HAP-1 (cell line): ENCODE measurements at places on chromosomes 11 and 22.

- no peak for DNase-seq
These were observed 20.3 kb upstream of the MALAT1 start for GRCh38 chr11:65478388-65479183.

DNA sequence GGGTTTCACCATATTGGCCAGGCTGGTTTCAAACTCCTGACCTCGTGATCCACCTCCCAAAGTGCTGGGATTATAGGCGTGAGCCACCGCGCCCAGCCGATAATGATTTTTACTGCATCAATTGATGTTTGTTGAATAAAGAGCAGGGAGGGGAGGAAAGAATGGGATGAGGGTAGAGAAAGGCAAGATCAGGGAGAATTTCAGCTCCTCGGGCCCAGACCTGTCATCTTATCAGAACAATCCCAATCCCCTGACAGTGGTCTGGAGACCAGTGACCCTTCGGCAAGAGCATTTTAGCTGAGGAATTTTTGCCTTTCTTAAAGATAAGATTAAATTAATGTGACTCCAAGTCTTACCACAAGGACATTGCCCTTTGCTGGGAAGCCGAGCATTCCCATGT lies 15.0 kb upstream of the ANO1 start:
- no peak for DNase-seq

DNA sequence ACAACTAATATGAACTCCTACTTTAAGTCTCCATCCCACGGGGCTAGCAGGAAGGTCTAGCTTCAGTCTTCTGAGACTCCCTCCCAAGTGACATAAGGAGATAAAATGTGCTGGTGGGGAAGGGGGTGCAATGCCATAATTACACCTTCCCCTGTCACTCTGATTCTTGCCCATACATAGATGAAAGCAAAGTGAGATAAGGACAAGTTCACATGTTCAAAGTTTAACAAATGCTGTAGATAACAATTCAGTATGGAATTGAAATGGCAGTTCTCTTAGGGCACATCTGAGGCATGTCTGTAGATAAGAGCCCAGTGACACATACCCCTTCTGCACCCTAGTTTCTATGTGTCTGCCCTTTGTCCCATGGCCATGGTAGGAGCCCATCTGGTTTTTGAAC lies 38.2 kb upstream of the PANX1 start:
- no peak for DNase-seq

GRCh38 chr11:115497303-115497702 lies 6.9 kb downstream of the CADM1 start:
- DNase-seq, result no peak

- DNase-seq, result no peak
These were observed 7.1 kb upstream of the QSER1 start for GRCh38 chr11:32885556-32885955.

DNA sequence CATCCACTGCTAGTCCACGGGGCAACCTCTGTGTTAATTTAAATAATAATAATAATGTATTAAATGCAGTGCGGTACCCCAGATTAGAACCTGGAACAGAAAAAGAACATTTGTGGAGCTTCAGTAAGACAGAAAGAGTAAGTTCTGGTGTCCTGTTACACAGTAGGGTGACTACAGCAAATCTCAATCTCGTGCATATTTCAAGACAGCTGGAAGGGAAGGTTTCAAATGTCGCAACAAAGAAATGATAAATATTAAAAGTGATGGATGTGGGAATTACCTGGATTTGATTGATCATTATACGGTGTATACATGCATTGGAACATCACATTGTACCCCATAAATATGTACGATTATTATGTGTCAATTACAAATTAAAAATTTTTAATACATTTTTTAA lies 1.7 kb upstream of the RAC2 start:
- DNase-seq, result no peak

- DNase-seq, result no peak
These were observed 43.2 kb upstream of the FADD start for GRCh38 chr11:70159627-70160570.

- DNase-seq, result no peak
These were observed 14.0 kb upstream of the LMO1 start for GRCh38 chr11:8277691-8278090.

GRCh38 chr11:65786786-65787636 lies at the start of gene OVOL1:
OVOL1 (plus strand) TSS chr11:65787063; CDS start chr11:65787374, 311 bp downstream.
- DNase-seq, result no peak

DNA sequence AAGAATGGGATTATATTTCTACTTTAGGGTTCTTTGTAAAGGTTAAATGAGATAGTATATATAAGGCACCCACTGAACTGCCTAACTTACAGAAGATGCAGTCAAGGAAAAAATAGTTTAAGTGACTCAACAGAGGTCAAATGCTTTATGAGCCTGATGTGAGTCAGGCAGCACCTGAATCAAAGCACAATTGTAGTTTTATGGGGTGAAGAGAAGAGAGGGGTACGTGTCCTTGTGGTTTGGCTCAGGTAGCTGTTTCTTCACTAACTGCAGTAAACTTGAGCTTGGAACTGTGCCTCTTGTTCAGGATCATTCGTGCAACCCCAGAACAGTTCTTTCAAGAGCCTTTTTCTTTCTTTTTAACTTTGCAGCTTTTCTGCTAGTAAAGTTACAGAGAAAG lies 125.2 kb upstream of the SPON1 start:
- DNase-seq, result no peak

DNA sequence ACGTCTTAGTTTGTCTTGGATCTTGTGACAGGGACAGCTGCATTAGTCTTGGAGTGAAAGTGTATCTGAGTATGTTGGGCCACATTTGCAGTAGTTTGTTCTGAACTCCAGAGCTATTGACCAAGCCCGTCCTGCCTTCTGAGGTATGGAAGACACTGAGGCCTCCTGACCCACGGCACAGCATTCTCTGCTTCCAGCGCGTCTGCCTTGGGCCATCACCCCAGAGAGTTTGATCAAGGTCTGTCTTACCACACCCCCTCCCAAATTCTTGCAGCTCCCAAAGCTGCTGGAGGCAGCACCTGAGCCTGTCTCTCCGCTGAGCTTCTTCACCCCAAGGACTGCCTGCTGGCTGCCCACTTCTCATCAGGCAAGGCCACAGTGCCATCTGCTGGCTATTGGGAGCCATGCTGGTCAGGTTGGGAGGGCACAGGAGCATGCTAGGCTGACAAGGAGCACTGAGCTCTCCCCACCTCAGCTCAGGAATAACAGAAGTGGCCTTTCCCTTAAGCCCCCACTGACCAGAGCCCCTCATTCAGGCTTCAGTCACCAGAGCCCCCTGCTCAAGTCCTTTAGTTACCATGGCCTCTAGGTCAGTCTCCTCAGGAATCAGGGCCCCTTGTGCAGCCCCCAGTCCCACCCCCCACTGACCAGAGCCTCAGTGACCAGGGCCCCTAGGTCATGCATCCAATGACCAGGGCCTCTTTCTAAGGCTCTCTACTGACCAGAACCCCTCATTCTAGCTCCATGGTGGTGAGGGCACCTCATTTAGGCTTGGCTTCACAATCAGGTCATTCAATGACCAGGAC lies 27.2 kb upstream of the SMPD1 start:
- peak; percentile 84 for DNase-seq

DNA sequence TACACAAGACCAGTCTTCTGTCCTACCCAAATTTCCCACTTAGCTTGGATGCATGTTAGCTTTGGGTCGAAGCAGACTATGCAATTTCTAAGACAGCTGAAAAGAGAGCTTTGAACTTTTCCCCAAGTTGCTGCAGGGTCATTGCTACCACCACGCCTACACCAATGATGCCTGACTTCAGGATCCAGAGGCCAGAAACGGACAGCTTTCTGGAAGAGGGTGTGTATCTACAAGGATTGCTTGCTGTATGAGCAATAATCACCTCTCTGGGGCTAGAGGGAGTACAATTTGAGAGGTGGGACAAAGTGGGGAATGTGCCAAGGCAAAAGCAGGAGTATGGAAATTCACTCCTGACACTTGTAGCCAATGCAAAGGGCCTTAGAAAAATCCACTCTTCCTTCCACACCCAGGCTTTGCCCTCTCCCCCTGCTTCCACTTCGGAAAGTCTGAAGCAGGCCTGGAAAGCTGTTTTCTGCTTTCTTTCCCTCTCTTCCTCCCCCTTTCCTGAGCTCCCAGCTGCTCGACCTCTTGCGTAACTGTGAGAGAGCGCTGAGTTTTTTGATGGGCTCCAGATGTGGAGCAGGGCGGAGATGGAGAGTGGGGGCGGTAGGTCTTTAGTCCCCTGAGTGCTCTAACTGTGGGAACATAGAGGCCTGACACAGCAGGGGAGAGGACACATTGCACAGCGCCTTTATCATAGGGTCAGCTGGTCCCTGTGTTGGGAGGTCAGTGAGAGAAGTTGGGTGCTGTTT lies 2.1 kb upstream of the PHLDB1 start:
- no peak for DNase-seq

DNA sequence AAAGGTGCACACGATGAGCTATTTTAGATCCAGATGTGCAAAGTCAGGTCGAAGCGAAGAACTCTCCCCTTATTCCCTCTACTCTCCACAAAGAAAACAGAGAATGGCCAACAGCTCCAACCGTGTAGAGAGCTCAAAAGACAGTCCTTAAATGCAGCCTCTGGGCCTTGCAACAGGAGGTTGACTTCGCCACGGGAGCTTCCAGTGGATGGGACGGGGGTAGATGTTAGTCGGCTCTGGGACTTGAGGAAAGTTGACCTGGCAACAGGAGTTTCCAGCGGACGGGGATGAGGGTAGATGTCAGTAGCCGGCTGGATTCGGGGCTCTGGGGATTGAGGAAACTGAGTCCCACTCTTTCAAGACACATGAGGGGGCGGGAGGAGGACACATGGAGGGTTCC lies 450.4 kb downstream of the BRD1 start:
- no peak for DNase-seq

DNA sequence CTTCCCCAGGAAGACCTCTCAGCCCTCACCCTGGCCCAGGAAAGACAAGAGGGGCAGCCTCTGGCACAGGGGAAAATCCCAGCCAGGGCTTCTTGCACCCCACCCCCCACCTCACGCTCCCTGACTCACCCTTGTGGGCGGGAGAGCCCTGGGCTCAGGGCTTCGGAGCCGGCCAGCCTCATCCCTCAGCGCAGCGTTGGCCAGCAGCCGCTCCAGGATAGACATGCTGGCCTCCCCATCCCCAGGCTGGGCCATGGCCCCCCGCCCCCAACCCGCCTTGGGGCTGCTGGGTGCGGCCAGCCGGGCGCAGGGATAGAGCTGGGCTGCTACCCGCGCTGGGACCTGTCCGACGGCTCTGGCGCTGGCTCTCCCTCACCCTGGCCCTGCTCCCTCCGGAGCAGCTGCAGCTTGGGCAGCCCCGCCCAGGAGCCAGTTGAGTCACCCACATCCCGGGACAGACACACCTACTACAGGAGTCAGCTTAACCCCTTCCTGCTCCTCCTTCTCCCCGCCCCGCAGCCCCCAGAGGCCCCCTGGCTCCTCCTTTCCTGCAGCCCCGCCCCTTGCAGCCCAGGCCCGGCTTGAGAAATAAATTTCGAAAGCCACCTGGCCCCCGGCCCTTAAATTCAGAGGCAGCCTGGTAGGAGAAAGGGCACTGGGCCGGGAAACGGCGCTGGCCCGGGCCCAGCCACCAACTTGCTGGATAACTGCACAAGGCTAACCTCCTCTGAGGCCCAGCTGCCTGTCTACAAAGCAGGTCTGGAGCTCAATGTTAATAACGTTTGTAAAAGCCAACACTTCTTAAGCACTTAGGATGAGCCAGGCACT lies 13.4 kb downstream of the TNKS1BP1 start:
- peak; percentile 86 for DNase-seq

DNA sequence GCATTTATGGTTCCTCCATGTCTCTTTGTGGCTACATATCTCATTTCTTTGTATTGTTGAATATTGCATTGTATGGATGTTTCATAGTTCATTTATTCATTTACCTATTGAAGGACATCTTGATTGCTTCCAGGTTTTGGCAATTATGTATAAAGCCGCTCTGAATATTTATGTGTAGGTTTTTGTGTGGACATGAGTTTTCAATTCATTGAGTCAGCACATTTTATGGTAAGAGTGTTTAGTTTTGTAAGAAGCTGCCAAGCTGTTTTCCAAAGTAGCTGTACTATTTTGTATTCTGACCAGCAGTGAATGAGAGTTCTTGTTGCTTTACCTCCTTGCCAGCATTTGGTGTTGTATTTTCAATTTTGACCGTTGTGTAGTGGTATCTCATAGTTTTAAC lies 39.2 kb downstream of the KDM2A start:
- no peak for DNase-seq

DNA sequence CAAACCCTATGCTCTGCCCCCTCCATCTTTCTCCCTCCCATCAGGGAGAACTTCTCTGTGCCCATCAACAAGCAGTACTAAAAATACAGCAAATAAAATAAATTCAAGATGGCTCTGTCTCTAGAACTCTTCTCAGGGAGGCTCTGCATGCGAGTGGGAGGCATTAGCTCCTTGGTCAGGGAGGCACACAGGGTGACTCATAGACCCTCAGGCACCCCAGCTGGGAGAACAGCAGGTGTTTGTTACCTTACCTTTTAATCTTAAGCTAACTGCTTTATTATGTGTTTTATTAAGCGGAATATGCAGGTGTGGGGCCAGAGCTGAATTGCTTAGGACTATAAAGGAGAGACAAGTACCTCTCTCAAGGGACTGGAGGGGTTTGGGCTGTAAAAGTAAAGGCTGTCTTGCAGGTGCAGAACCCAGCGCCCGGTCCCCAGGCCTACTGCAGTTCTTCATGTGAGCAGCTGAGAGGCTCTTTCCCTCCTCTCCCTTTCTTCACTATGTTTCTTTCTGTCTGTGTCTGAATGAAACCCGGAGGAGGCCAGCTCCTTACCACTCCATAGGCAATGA lies 20.8 kb downstream of the CSNK2A3 start:
- no peak for DNase-seq

GRCh38 chr11:16883174-16883573 lies 131.0 kb downstream of the PLEKHA7 start:
- no peak for DNase-seq

- no peak for DNase-seq
These were observed 56.1 kb downstream of the APOL3 start for GRCh38 chr22:36104435-36104834.

GRCh38 chr11:63908631-63909401 lies 8.1 kb downstream of the RCOR2 start:
- no peak for DNase-seq

GRCh38 chr22:45211435-45211834 lies 29.3 kb downstream of the KIAA0930 start:
- DNase-seq, result no peak

GRCh38 chr11:16215352-16215751 lies 141.0 kb downstream of the SOX6 start:
- DNase-seq, result no peak

- DNase-seq, result no peak
These were observed 11.5 kb downstream of the CLMP start for GRCh38 chr11:123183391-123184099.
